ENCODE measurements at places on chromosomes 7 and 10. TPM values are rescaled to one million over a fixed set of nuclear protein-coding genes. Genes with fewer than 3 reads are reported as not detected.
A peak's percentile ranks its signal among the peaks of the same experiment; 100 is the strongest.

Gene AGMO
- total RNA-seq, result not detected

Gene GALNT17
- not detected for total RNA-seq

DNA sequence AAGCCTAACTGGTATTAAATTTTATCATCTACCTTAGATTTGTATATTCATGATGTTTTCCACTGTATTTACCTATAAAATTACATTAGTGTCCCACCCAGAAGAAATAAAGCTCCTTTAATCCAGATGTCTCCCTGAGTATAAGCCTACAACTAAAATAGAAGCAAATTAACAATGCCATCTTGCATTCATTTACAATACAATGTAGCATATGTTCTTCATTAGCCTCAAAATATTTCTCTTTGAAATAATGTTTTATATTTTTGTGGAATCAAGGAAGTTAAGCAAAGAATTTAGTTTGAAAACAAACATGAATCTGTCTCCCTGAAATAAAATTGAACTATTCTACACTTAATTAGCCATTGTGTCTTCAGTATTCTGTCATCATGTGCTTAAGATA is 112.3 kb downstream of the CACNA2D1 start:
- DNase-seq, result no peak

DNA sequence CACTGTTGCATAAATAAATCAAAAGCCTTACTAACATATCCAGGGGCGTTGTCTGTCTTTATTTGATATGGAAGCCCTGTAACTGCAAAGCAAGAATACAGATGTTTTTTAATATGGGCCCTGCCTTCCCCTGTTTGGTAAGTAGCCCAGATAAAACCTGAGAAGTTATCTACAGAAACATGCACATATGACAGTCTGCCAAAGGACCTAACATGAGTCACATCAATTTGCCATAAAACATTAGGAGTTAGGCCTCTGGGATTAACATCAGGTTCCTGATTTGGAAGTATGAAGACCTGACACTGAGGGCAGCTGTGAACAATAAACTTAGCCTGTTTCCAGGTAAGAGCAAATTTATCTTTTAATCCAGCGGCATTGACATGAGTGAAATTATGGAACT is 1588.8 kb downstream of the REEP3 start:
- no peak for DNase-seq

- DNase-seq, result peak; percentile 76
Observed at GRCh38 chr10:89373916-89374711, 3.7 kb upstream of the IFIT1B start.
